Umbilical cord (tissue), 2 donors: ENCODE measurements at places on chromosomes 13 and 19.

DNA sequence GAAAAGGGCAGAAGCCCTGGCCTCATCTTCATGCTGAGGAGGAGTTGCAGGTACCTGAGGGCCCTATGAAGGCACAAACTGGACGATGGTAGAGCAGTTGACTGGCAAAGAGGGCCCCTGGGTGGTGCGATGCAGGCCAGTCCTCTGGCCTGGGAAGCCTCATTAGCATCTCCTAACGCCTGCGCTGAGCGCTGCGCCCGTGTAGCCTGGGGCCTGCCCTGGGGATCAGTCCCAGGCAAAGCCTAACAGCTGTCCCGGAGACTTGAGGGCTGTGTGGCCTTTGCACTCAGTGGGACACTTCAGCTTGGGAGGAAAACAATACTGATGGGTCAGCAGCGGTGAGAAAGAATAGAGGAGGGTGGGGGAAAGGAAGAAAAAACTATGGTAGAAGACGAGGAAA lies 187.7 kb downstream of the RAP2A start:
- DNase-seq = no peak

DNA sequence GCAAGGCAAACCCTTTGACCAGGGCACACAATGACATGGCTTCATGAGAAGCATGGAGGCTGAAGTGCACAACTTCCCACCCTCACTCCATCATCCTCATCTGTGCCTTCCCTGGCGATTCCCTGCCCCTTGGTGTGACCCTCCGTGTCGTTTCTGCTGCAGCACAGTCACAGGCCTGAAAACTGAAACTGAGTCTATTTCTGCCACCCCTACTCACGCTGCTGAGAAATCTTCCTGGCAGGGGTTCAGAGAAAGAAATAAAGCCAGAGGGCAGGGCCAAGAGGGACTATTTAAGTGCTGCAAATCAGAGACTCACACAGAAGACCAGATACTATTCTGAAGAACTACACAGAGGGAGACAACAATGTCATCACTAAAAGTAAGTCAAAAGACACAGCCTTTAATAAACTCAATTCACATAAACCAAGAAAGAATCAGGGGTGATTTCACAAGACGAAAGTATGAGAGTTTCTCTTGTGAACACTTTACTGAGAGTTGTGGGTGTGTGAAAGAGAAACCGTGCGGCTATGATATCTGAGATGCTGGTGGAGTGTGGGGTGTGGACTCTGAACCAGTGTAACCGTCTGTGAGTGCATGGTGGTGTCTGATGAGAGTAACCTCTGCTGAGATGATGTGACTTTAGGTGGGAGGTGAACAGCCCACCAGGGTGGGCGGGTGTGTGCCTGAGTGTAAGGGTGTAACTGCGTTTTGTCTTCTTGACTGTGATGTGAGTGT lies 23.5 kb downstream of the LGALS16 start:
- DNase-seq = peak; percentile 8

GRCh38 chr13:50599927-50600326 lies 243.6 kb downstream of the DLEU7 start:
- no peak for DNase-seq

GRCh38 chr13:111152844-111153243 lies 37.7 kb downstream of the ARHGEF7 start:
- no peak for DNase-seq

DNA sequence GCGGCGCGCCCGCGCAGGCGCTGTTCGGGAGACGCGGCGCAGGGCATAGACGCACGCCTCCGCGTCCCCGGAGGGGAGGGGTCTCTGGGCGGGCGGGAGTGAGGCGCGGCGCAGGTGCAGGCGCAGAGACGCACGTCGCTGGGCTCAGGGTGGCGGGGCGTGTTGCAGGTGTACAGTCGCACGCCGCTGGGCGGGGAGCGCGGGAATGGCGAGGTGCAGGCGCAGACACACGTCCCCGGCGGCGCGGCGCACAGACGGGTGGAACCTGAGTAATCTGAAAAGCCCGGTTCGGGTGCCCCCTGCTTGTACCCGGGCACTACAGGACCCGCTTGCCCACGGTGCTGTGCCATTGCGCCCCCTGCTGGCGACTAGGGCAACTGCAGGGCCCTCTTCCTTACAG lies 44.7 kb downstream of the PLPP2 start:
- no peak for DNase-seq

DNA sequence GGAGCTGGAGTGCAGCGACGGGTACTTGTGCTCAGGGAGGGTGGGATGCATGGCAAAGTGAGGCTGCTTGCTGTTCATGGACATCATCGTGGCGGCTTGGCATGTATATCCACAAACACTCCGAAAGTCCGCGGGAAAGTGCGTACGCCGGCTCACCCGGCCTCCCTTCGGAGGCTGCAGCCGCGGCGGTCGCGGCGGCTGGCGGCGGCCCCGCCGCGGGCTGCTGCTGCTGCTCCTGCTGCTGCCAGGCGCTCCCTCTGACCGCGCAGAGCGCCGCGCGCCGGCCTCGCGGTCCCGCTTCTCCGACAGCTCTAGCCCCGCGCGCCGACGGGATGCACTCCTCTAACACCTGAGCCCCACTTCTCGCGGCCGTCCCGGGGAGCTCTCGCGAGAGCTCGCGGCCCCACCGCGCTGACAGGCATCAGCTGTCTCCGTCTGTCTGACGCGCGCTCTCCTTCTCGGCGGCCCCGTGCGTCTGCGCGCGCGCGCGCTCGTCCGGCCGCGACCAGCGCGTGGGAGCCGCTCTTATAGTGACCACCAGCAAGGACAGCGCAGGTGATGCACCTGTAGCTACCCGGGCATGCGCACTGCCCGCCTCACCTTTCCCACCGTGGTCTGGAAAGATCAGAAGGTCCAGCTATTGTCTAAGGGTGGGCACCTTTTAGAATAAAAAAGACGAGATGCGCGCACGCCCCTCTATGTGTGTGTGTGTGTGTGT lies at the start of gene POU4F1:
Gene POU4F1 (minus strand): TSS at position 313 of the 718 bp plus-strand sequence. CDS start 226 bp downstream, at position 87.
- DNase-seq = no peak

DNA sequence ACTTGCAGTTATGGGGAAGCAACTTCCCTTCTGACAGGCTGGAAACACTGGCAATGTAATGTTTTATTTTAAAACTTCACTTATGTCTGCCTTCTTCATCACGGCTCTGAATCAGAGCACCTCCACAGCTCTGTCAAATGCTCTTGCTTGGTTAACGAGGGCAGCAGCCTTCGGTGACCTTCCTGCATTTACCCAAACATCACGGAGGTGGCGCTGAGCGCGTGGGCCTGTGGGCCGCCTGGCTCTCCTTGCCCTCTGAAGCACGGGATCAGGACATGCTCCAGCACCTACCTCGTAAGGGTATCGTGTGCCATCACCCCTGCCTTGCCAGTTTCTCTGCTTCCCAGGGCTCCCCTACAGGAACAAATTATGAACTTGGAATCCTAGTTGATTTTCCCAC lies 310.0 kb downstream of the TEX29 start:
- no peak for DNase-seq

- no peak for DNase-seq
Measured at GRCh38 chr13:36217456-36217855, 3.1 kb upstream of the SOHLH2 start.

GRCh38 chr19:39405958-39406655 lies 540 bp upstream of the ZFP36 start:
- DNase-seq = no peak
